ENCODE measurements at places on chromosomes 11 and 22.

DNA sequence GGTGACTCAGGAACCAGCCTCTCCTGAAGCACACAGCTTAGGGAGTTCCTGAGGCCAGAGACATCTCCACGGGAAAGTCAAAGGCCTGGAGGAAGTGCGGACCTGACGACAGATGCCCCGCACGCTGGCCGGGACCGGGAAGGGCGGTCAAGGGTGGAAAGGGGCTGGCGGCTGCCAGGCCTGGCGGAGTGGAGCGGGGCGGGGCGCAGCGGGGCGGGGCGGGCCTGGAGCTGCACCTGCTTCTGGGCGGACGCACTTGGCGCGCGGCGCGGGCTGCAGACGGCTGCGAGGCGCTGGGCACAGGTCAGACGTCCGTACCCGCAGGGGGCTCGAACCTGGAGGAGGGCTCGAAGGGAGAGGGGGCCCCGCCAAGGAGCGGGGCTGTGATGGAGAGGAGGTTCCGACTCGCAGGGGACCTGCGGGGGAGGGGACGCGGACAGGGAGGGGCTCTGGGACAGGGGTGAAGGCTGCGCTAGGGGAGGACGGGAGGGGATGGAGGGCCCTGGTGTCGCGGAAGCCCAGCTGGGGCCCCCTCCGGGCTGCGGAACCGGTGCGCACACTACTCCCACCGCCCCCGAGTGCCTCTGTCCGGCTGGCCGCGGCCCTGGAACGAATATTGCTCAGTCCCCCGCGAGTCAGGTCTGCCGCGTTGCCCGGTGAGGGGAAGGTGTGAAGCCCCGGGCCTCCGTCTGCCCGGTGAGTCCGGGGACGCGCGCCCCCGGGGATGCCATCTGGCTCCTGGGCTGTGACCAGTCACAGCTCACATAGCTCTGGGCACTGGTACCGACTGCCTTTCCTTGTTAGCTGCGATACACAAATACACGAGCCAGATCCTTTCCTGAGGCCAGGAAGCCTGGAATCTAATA, at the start of gene TMEM45B:
Gene TMEM45B (plus strand): TSS at position 253 of the 866 bp plus-strand sequence. CDS start 36,635 bp downstream, outside the sequence.
- DNase-seq: no peak

DNA sequence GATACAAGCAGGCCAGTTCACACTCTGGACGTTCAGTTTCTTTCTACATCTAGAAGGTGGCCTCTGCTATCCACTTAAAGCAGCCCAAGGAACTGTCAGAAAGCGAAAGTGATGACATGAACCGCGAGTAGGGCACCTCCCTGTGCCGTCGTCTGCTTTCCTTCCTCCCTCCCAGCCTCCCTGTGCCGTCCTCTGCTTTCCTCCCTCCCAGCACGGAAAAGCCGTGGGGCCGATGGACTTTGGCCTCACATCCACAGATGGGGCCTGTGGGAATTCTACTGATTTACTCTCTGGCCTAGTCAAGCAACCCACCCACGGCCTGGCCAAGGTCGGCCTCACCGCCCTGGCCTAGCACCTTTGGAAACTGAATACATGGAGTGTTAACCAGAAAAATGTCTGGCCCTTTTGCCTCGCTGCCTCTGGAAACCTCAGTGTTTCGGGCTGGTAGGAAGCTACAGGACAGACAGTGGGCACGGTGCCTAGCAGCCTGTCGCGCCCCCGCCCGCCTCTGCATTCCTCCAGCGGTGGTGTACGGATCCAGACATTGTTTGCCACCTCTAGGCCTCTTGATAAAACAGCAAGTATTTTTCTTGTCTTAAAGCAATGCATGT, 14.2 kb downstream of the PEX26 start:
- DNase-seq: no peak

DNA sequence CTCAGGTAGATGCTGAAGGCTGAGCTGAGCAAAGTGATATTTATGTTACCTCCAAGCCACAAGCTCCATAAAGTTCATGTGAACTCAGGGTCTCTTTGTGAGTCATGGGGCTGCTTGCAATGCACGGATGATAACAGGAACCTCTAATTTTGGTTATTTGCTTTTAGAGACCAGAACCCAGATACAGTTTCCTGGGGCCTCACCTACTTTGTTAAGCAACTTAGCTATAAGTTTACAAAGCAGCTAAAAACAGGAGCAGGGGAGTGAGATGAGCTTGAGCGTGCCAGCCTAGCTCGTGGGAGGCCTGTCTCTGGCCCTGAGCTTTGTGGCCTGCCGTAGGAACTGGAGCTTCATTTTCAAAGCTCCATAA, 29.2 kb downstream of the SREBF2 start:
- no peak for DNase-seq

DNA sequence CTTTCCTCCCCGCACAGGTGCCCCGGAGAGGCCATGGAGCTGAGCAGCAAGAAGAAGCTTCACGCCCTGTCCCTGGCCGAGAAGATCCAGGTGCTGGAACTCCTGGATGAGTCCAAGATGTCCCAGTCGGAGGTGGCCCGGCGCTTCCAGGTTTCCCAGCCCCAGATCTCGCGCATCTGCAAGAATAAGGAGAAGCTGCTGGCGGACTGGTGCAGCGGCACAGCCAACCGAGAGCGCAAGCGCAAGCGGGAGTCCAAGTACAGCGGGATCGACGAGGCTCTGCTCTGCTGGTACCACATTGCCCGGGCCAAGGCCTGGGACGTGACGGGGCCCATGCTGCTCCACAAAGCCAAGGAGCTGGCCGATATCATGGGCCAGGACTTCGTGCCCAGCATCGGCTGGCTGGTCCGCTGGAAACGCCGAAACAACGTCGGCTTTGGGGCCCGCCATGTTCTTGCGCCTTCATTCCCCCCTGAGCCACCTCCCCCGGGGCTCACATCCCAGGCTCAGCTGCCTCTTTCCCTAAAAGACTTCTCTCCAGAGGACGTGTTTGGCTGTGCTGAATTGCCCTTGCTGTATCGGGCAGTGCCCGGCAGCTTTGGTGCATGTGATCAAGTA, 1.3 kb downstream of the TIGD3 start:
- no peak for DNase-seq

GRCh38 chr11:21604564-21604963, 588.3 kb upstream of the ANO5 start:
- DNase-seq: no peak

- DNase-seq: peak; percentile 16
These were observed 22.9 kb upstream of the ARHGAP8 start for GRCh38 chr22:44729391-44730021.

GRCh38 chr11:35629914-35630313, 11.7 kb downstream of the FJX1 start:
- peak; percentile 98 for DNase-seq

DNA sequence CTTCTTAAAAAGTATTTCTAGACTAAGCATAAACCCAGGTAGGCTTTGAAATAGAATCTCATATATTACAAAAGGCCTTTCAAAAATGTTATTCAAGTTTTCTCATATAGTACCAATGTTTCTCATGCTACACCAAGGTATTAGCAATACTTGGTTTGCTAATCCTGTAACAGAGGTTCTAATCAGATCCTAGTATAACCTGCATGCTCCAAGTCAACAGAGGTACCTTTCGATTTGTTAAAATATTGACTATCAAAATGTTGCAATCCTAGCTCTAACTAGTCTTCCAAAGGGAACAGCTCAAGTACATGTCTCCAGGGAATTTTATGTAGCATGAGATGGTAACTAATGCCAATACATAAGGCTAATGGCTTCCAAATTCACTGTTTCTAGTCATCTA, 98.1 kb upstream of the APOA1 start:
- no peak for DNase-seq

GRCh38 chr22:48098921-48099245, 1336.4 kb downstream of the TBC1D22A start:
- no peak for DNase-seq

DNA sequence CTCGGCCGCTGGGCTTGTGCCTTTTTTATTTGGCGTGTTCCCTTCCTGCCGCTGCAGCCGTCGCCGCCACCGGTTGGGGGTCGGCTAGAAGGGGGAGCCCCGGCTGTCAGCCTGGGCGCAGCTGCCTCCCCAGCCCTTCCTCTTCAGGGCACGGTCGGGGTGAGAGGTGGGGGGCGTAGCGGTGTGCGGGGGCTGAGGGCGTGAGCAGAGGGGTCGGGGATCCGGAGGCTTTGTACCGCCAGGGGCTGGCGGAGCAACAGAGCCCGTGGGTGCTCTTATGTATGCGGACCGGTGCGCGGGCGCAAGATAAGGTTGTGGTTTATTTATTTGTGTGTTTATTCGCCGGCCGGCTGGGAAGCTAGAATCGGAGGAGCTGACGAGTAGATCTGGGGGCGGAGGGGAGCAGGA, 477 bp downstream of the ZBTB16 start:
- no peak for DNase-seq

DNA sequence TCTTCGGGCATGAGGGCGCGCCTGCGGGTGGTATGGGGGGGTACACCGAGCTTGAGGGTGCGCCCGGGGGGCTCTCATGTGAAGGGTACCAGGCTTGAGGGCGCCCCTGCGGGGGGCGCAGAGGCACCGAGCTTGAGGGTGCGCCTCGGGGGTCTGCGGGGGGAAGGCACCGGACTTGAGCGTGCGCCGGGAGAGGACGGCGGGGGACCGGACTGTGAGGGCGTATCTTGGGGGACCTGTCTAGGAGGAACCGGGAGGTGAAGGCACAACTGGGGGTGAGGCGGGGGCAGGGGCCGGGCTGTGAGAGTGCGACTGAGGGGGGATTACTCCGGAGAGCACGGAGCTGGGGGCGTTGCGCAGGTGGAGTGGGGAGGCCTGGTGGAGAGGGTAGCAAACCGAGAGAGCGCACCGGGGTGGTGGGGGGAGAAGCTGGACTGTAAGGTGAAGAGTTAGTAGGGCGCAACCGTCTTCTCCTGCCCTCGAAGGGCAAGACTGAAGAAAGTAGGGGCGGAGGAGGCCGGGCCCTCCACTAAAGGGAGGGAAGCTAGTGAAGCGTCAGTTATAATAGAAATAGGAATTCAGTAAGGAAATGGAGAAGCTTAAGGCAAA, 1.1 kb upstream of the DDX6 start:
- DNase-seq: no peak

DNA sequence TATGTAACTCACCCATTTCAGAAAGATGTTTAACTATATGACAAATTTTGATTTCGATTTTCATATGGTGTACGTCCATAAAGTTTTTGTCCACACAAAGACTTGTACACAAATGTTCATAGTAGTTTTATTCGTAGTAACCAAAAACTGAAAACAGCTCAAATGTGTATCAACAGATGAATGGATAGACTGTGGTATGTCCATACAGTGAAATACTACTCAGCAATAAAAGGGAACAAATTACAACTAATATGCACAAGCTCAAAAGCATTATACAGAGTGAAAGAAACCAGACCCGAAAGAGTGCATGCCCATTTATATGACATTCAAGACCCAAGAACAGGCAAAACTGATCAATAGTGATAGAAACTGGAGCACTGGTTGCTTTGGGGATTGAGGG, 64.0 kb downstream of the MN1 start:
- no peak for DNase-seq

DNA sequence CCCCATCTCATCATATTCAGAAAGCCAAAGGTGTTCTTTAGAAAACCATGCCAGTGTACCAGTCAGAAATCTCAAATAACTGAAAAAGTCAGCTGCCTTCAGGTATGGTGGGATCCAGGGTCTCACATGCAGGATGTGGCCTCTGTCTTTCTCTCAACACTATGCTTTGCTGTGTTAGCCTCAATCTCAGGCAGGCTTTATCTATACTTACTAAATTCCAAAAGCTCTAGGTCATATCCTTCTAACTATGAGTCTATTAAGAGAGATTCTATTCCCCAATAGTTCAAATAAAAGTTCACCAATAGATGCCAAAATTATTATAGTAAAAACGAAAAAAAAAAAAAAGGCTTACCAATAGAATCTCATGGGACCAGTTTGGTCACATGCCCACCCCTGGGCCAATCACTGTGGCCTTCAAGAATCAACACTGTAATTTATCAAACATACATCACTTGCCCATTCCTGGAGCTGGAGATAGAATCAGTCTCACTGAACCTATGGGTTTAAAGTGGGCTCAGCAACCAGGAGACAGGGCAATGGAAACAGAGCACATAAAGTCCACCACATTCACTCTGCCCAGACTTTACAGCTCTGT, 38.0 kb upstream of the APLNR start:
- DNase-seq: no peak

DNA sequence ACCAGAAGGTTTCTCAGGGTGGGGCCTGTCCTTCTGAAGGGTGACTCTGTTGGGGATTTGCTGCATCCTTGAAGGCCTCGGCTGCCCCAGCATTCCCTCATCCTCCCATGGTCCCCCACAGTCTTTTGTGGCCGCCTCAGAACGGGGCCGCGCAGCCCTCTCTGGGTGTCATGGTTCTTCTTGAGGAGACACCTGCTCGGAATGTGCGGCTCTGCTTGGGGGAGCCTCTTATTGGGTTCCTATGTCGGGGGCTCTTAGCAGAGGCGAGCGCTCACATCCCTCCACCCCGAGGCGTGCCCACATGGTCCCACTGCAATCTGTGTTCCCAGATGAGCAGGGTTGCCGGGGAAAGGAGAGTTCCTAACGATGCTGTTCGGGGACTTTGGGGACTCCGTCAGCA, 1008.4 kb downstream of the BRD1 start:
- no peak for DNase-seq

- DNase-seq: peak; percentile 1
These were observed 77.0 kb downstream of the ZNF280B start for GRCh38 chr22:22431271-22432220.

DNA sequence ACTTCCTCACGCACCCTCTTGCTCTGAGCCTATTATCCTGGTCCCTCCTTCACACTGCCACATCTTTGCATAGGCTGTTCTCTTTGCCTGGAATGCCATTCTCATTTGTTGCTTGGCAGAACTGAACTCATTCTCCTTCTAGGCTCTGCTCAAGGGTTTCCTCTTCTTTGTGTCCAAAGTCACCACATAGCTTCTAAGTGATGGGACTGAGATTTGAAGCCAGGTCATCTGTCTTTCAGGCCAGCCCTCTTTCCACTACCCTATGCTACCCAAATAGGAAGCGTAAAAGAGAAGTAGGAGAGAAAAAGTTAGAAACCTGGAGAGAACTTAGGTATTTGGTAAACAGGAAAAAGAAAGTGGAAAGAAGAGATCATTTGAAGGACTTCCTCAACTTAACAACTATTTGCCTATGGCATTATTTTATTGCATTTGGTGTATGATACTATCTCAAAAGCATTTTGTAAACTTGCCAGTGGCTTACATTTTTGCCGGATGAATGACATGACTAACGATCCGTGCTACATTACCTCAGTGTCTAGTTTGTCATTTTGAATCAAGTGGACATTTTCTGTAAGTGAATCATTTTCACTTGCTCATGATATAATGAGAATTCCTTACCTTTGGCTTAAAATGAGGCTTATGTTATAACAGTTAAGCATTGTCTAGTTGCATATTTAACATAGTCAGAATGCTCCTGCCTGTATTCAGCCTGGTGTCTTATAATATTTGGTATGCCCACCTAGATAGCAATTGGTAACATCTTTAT, 18.5 kb downstream of the NF2 start:
- peak; percentile 87 for DNase-seq

GRCh38 chr11:34433899-34434298, 4.8 kb upstream of the CAT start:
- no peak for DNase-seq

- DNase-seq: no peak
These were observed 1.9 kb upstream of the SMTN start for GRCh38 chr22:31079095-31079642.

- no peak for DNase-seq
These were observed 56.7 kb downstream of the EFCAB6 start for GRCh38 chr22:43755452-43755851.
